ENCODE measurements at places on chromosomes 4 and X.

DNA sequence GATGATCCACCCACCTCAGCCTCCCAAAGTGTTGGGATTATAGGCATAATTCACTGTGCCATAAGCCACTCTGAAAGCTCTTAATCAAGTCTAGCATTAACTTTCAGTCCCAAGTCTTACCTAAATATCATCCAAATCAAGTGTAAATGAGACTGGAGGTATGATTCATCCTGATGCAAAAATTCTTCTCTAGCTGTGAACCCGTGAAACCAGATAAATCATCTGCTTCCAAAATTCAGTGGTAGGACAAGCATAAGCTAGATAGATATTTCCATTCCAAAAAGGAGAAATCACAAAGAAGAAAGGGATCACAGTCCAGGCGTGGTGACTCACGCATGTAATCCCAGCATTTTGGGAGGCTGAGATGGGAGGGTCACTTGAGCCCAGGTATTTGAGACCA lies 8.8 kb upstream of the TBC1D25 start:
- DNase-seq = no peak

DNA sequence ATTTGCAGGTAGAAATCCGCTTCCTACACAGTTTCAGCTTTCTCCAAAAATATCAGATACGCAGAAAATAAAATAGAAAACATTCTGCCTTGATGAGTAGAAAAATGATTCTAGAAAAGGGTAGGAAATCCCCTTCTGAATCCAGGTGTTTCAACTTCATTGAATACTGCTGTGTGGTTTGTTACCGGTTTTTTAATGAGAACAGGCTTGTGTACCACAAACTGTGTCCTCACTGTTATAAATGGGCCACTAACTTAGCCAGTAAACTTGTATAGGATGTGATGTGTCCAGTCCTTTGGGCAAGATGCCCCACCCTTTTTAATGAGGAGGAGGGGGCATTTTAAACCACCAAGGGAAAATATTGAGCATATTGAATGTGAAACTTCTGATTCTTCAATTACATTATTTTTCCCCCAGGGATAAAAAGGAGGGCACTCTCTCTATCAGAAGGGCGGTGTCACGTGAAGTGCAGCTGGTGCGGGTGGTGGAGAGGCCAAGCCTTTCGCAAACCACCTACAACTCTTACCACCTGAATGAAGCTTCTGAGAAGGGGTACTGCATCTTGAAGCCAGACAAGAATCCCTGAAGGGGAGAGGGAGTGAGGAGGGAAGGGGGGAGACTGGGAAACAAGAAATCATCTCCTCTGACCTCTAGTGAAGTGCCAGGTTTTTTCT lies 4.5 kb downstream of the CXXC4 start:
- DNase-seq = no peak

DNA sequence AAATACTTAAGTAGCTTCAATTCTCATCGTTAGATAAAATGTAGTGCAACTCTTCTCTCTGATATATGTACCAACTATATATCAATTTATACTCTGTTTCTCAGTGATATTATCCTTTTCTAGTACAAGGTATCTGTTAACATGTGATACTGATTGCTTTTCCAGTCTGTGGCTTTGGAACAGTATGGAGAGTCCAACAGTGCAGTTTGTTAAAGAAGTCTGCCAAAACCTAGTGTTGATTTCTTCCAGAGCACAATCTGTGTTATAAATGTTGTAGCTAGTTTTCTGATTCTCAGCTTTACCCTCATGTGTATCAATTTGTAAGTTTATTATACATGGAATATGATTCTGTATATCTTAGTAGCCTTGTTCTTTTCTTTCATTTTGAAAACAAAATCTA lies 465.0 kb downstream of the IL15 start:
- DNase-seq = no peak

- DNase-seq = no peak
These were observed 65.0 kb upstream of the MAGEB2 start for GRCh38 chrX:30150196-30150895.

DNA sequence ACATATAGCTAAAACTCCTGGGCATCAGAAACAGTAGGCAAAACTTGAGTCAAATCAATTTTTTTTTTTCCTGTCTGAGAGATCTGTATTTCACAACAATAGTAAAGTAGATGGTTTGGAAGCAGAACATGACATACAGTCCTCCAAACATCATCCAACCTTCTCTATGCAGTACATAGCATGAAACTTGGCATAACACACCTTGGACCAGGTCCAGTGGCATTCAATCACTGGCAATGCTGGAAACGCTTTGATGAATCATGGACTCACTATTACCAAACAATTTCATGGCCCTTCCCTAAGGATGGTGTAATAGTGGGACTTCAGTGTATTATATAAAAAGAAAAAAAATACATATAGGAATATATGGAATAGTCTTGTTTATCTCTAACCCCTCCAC lies 154.6 kb downstream of the FMR1NB start:
- peak; percentile 0 for DNase-seq

DNA sequence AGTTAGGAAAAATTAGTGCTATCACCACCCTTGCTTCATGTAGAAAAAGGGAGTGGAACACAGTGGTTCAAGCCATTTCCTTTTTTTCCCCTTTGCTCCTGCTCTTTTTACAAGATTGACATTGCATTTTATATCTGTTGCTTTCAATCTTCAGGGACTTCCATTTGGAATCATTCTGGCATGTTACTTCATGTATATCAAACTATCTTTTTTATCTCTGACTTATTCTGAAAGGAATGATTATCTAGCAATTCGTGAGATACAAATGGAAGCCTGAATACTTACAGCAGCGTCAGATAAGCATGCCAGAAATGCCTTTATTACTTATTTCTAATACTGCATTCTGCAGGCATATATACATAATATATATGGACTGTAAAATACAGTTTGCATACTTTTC lies 20.4 kb downstream of the ADGRL3 start:
- DNase-seq = no peak

GRCh38 chr4:40379248-40379647 lies 44.1 kb downstream of the CHRNA9 start:
- no peak for DNase-seq

DNA sequence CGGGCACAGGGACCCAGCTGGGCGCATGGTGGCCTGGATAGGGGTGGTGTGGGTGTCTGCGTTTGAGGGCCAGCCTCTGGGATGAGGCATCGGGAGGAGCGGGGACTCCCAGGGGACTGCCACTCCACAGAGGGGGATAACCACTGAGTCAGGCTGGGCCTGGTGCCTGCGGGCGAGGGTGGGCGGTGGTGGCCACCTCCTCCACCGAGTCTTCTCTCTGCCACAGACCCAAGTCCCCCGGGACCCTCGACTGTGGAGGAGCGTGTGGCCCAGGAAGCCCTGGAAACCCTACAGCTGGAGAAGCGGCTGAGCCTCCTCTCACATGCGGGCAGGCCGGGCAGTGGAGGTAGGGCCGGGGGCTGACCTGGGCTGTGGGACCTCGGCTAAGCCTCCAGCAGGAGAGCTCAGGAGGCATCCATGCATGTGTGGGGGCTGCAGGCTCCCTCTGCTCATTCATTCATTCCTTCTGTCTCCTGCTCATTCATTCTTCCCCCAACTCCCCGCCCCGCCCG lies 26.4 kb downstream of the DOK7 start:
- DNase-seq = no peak

DNA sequence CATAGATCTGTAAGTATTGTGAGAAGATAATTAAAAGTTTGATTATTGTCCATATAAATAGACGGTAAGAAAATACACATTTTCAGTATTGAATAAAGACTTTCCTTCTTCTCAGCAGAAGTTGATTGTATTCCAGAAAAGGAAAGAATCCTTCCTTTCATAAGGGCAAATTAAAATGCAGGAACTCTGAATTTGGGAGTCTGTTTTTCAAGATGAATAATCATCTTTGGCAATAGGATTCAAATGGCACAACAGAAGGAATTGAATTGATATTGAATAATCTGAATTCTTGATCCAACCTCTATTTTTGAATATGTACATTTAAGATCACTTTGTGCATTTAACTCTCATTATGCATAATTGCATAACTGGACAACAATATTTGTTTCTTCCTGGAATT lies 149.3 kb downstream of the DMD start:
- DNase-seq = no peak

DNA sequence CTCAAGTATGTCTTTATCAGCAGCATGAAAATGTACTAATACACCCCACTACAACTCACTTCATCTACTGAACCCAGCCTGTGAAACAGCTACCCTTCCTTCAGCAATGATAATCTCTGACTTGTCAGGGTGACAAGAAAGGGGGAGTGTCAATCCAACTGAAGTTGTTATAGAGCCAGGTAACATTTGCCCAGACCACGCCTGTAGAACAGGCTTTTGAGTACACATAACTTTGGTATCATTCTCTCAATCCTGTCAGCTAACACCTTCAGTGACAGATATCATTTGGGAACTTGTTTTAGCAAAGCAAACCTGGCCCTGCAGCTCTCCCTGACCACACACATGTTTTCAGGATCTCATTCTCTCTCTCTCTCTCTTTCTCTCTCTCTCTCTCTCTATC lies 592.2 kb downstream of the SMARCA1 start:
- DNase-seq = no peak

- no peak for DNase-seq
These were observed 283.1 kb upstream of the MAOA start for GRCh38 chrX:43373032-43373431.

GRCh38 chrX:101265869-101266428 lies 25.2 kb downstream of the TAF7L start:
- DNase-seq = peak; percentile 41

GRCh38 chr4:13470379-13470778 lies 13.8 kb downstream of the RAB28 start:
- DNase-seq = no peak

DNA sequence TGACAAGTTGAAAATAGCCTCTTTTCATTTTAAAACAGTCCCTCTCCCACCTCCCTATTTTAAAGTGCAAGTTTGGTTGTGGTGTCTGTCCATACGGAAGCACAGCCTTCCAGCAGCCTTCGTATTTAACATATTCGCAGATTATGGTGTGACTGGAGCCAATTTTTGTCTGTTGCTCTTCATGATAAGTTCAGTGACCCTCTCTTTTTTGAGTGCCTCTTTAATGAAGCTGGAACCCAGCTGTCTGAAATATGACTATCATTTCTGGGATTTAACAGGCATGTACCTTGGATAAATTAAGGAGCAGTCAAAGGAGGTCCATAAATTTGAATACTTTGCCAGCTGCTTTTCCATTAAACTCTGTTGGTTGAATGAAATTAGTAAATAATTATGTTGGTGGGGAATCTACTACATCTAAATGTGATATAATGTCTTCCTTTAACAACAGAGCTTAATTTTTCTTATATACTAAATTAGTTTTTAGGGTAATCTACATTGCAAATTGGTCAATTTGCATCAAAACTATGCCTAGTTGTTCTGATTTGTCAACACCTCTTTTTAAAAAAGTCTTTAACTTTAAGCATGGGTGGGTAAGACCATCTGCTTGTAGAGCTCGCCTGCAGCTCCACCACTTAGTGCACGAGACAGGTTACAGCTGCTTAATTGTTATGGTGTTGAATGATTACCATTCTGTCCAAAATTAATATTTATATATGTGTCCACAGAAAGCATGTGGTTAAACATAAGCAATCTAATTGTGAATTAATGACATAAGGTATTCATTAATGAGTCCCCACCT lies 216.6 kb downstream of the DCTD start:
- DNase-seq = no peak

GRCh38 chr4:120454788-120455187 lies 388.1 kb upstream of the MAD2L1 start:
- DNase-seq = no peak

DNA sequence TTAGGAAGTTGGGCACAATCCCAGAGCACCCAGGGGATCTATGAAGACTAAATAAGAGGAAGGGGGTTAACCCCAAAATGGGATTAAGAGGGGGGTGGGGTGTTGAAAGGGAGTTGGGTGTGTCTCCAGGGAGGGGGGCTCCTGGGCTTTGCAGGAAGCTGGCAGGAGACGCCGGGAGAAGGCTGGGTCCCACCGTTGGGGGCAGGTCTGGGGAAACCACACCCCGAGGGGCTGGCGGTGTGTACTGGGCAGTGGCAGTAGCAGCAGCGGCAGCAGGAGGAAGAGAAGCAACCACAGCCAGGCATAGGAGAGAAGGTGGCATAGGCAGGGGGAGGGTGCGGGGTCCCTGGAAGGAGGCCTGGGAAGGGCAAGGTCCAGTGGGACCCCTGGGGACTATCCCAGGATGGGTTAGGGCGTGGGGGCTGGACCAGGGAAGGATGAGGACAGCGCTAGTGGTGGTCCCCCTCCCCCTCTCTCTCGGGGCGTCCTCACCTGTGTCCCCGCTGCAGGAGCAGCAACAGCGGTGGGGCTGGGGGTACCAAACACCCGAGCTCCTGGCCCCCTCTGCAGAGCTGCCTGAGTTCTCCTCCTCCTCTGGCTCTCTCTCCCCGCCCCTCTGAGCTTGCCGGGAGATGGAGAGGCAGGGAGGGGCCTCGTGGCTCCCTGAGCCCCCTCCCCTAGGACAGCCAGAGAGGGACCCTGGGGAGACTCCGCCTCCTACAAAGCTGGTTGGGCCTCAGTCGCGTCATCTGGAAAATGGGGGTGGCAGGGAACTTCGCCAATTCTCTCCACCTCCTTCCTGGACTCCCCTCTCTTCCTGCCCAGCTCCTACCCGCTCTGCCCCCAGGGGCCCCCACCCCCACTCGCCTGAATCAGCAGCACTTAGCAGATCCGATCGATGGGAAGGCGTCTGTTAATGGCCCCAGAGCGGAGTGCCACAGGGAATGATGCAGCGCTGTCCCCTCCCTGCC lies at the start of gene KCND1:
KCND1 (minus strand) TSS at position 596 of the 971 bp plus-strand sequence. CDS start 1,573 bp downstream, outside the sequence.
- DNase-seq = peak; percentile 13

DNA sequence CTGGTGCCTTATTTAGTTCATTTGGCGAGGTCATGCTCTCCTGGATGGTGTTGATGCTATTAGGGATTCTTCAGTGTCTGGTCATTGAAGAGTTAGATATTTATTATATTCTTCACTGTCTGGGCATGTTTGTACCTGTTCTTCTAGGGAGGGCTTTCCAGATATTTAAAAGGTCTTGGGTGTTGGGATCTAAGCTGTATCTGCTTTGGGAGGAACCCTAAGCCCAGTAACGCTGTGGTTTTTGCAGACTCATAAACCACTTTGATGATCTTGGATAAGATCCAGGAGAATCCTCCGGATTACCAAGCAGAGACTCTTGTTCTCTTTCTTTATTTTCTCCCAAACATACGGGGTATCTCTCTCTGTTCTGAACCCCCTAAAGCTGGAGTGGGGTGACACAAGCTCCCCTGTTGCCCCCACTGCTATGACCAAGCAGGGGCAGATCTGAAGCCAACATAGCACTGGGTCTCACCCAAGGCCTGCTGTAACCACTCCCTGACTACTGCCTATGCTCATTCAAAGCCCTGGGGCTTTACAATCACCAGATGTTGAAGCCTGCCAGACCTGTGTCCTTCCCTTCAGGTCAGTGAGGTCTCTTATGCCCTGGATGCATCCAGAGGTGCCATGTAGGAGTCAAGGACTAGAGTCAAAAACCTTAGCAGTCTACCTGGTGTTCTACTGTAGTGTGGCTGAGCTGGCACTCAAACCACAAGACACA lies 187.6 kb downstream of the GUCY2F start:
- no peak for DNase-seq

GRCh38 chr4:157564218-157564617 lies 343.7 kb downstream of the GRIA2 start:
- DNase-seq = no peak

Measured in fibroblast of gingiva (primary cell).